ENCODE measurements at places on chromosomes 2 and 18.

GRCh38 chr2:118737684-118738083 lies 109.8 kb downstream of the EN1 start:
- no peak for DNase-seq

DNA sequence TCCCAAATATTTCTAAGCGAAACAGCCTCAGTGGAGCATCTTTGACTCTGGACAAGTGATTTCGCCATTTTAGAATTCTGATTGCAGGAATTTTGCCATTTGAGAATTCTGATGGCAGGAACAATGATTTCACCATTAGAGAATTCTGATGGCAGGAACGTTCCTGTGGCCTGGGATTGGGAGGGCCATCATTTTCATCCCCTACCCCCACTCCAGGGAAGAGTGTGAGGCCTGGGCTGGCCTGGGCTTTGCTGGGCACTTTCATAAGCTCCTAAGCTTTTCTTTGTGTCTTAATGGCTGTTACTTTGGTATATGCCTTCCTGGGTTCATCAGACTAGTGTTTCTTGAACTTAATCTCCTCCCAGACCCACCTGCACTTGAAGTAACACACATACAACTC lies 129.3 kb upstream of the EPAS1 start:
- no peak for DNase-seq

GRCh38 chr2:182043861-182044260 lies 58.2 kb downstream of the PPP1R1C start:
- no peak for DNase-seq

GRCh38 chr18:79523736-79524180 lies 128.0 kb downstream of the NFATC1 start:
- DNase-seq: peak; percentile 80

DNA sequence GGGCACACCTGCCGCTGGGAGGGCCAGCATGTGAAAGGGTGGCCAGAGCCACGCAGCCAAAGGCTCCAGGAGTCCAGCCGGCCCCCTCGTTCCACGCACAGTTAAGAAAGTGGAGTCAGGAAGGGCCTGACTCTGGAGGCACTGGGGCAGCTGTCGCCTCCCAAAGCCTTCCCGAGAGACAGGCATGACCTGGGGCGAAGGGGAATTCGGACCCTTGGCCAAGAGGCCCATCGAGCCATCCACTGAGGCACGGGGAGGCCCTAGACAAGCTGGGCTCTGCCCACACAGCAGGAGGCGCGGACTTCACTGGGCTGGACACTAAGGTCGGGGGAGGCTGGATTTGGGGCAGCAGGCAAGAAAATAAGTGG lies 38.5 kb upstream of the SNED1 start:
- DNase-seq: peak; percentile 10

GRCh38 chr18:76756531-76757253 lies 65.7 kb upstream of the ZNF236 start:
- DNase-seq: no peak

DNA sequence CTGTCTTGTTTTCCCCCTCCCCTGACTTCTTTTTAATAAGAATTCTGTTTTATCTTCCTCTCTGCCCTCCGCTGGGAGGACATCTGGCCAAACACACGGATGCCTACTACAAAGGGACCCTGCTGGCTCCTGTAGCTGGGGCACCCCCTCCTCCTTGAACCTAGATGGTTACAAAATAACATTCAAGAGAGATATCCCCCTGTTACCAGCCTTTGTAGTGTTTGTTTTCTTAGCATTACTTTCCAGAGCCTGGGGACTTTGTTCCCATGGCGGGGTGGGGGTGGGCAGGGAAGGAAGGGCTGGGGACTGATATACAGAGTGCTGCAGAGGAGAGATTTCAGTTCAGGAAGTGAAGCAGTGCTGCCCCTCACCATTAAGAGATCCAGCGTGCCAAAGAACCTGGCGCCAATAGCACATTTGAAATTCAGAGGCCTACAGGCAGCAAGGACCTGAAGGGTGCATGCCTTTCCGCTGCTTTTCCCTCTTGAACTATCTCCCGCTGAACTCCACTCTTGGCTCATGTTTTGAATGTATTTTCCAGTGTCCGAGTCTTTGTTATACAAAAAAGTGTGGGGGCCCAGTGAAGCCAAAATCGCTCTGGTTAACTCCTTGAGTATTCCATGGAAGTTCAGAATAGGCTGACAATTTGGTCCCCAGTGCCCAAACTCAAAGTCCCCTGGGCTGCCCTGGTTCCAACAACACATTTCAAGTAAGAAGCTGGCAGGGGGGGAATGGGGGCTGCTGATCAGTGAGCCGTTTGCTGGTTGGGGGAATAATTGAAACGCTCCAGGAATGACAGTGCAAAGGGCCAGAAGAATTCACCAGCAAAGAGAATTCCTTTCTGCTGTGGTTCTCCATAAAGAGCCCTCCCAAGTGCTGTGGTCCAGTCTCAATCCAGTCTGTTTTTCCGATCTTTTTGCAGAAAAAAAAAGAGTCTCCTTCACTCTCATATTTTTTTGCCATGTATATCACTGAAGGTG lies 94.8 kb upstream of the THOC1 start:
- DNase-seq: no peak

DNA sequence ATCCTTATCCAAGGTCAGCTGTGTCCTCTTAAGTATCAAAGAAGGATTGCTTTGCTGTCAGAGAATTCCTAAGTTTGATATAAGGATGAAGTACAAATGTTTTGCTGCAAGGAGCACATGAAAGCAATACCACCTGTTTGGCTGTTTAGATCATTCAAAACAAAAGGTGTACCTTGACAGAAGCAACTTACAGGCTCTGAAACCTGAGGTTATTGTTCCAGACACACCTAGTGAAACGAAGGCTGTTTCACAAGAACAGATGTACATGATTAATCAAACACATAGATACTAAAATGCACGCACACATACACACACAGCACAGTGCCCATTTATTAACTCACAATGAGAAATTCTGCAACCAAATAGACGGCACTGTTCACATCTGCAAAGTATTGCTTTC lies 166.2 kb downstream of the RBM43 start:
- no peak for DNase-seq

- DNase-seq: no peak
These were observed 7.5 kb upstream of the BCL11A start for GRCh38 chr2:60560734-60561644.

DNA sequence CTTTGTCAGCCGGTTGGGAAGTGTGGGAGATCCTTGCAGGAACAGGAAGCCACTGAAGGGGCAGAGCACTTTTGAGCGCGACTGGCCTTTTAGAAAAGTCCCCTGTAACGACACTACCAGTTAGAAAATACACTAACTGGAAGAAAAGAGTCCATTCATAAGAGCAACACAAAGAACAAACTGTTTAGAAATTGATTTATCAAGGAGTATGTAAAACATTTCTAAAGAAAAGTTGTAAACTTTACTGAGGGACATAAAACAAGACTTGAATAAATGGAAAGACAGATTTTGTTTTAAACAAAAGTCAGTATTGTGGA lies 29.8 kb upstream of the POMC start:
- no peak for DNase-seq

DNA sequence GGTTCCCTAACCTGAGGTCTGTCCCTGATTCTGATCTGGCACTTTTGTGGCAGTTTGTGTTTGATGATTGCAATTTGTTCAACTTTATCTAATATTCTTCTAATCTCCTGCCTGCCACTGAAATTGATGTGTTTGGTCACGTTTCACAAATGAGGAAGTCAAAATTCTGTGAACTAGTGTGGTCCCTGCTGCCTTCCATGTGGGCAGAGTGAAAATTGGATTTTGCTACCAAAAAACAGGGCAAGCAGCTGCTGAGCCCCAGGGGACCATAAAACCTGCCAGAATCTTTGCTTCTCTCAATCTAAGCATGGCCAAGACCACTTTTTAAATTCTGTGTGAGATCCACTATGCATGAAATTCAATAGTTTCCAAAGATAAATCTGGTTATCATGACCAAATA lies 195.5 kb upstream of the CYRIA start:
- DNase-seq: no peak

- DNase-seq: no peak
These were observed 117.3 kb upstream of the SEC11C start for GRCh38 chr18:59022167-59022945.

GRCh38 chr2:138707392-138708074 lies 72.7 kb downstream of the NXPH2 start:
- no peak for DNase-seq

- DNase-seq: no peak
These were observed 371 bp downstream of the MDH1B start for GRCh38 chr2:206764673-206765241.

DNA sequence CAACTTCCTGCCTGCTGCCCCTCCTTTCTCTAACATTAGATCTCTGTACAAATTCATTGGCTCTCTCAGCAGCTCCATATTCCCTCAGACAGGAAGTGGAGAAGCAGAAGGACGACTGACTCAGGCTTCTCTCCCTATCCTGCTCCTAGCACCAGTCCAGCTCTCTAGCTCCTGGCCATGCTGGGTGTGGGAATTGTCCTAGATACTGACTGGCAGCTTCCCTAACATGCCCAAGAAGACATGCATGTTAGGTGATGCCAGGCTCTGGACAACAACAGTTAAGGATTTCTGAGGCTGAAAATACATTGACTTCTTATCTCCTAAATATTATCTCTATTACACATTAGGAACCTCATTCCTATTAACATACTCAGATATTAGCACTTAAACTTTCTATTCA lies 292.9 kb downstream of the IKZF2 start:
- DNase-seq: no peak

DNA sequence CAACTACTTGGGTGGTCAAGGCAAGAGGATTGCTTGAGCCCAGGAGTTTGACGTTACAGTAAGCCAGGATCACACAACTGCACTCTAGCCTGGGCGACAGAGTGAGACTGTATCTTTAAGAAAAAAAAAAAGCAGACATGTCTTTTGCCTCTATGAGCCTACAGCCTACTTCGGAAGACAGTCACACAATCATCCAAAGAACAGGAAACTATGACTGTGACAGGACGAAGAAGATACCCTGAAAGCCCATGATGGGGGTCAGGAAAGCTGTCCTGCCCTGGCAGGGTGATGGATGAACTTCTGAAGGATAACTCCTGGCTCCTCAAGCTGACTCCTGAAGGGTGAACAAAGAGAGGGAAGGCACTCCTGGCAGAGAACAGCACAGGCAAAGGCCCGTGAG lies 251.7 kb upstream of the SIX2 start:
- DNase-seq: no peak

GRCh38 chr2:10709290-10709939 lies 12.0 kb upstream of the ATP6V1C2 start:
- no peak for DNase-seq

DNA sequence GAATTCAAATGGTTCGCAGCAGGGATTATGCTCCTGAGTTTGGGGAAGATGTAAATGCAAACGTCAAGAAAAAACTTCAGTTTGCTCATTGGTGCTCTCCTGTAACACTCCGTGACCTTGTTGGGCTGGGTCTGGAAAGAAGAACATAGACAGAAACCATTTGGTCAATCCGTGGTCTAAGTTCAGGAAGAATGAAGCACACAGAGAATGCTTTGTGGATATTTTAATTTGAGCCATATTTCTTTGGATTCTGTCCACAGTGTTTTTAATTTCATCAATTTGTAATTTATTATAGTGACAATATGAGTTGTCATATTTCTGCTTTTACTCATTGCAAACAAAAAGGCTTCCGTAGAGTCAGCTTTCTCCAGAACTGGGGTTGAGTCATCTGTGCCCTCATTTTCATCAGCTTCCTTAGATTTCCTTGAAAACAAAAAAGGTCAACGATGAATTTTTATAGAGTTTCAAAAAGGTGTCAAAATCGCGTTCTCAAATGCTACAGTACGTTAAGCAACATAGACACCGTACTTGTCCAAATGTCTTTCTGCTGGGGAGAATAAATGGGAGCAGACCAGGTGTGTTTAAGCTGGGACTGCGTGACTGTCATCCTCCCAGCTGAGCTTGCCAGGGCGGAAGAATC lies 606.4 kb downstream of the RNF144A start:
- no peak for DNase-seq

Measured in activated CD4-positive, alpha-beta memory T cell treated with anti-CD3 and anti-CD28 coated beads, Interleukin-2, amount 10 ng/mL, durations not matched to agents 7 days and 5 days (primary cell).